ENCODE measurements at places on chromosomes 16 and 17.
A peak's percentile ranks its signal among the peaks of the same experiment; 100 is the strongest.

GRCh38 chr16:1823821-1824220, 2.8 kb downstream of the HAGH start:
- DNase-seq: no peak

- peak; percentile 9 for DNase-seq
These were observed 15.3 kb downstream of the MEAK7 start for GRCh38 chr16:84489131-84489530.

GRCh38 chr17:47190243-47190642, 1.1 kb upstream of the CDC27 start:
- DNase-seq: no peak

DNA sequence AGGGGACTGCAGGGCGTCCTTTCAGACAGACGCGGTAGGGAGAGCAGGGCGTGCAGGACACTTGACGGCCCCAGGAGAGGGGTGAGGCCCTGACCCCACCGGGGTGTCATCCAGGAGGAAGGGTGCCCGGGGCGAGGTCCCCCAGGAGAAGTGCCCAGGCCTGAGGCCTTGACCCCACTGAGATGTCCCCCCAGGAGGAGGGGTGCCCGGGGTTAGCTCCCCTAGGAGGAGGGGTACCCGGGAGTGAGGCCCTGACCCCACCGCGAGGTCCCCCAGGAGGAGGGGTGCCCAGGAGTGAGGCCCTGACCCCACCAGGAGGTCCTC, 27.2 kb upstream of the METRNL start:
- no peak for DNase-seq

DNA sequence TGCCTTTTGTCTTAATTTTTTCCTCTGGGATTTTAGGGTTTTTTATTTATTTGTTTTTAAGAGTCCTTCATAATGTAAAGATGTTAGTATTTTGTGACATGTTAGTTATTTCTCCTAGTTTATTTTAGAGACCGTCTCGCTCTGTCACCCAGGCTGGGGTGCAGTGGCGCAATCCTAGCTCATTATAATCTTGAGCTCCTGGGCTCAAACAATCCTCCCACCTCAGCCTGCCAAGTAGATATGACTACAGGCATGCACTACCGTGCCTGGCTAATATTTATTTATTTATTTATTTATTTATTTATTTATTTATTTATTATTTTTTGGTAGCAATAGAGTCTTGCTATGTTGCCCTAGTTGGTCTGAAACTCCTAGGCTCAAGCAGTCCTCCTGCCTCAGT, 37.4 kb upstream of the ARHGAP17 start:
- DNase-seq: no peak

GRCh38 chr16:75317101-75317522, 65.7 kb upstream of the BCAR1 start:
- DNase-seq: no peak

- no peak for DNase-seq
These were observed 6.1 kb downstream of the RFFL start for GRCh38 chr17:35057332-35057915.

GRCh38 chr16:53529513-53529912, 26.5 kb upstream of the AKTIP start:
- DNase-seq: no peak

- no peak for DNase-seq
These were observed 21.4 kb downstream of the TRIM16 start for GRCh38 chr17:15662681-15663080.

GRCh38 chr17:45110676-45111611, 21.4 kb downstream of the PLCD3 start:
- no peak for DNase-seq

GRCh38 chr17:13346996-13347762, 254.6 kb downstream of the HS3ST3A1 start:
- no peak for DNase-seq

Data from activated T-cell treated with anti-CD3 and anti-CD28 coated beads, Interleukin-2, amount 50 U/mL, for 24 hours (primary cell).